ENCODE measurements at places on chromosomes 5 and 9. TPM values are rescaled to one million over a fixed set of nuclear protein-coding genes. Genes with fewer than 3 reads are reported as not detected.

FGF18 gene
- 0.13 TPM for total RNA-seq

TSLP gene
- 1.5 TPM for total RNA-seq

ANKRD18B gene
- 0.41 TPM for total RNA-seq

PITX1 gene
- total RNA-seq: 0.87 TPM

LIX1 gene
- total RNA-seq: 0.46 TPM

TIMD4 gene
- not detected for total RNA-seq

NKD2 gene
- total RNA-seq: 1.8 TPM

EQTN gene
- not detected for total RNA-seq

LURAP1L gene
- 0.51 TPM for total RNA-seq

LCN9 gene
- not detected for total RNA-seq

ARPC5L gene
- 67.0 TPM for total RNA-seq
